Panc1 (cell line): ENCODE measurements at places on chromosomes 7 and 10. TPM values are rescaled to one million over a fixed set of nuclear protein-coding genes. Genes with fewer than 3 reads are reported as not detected.

DNA sequence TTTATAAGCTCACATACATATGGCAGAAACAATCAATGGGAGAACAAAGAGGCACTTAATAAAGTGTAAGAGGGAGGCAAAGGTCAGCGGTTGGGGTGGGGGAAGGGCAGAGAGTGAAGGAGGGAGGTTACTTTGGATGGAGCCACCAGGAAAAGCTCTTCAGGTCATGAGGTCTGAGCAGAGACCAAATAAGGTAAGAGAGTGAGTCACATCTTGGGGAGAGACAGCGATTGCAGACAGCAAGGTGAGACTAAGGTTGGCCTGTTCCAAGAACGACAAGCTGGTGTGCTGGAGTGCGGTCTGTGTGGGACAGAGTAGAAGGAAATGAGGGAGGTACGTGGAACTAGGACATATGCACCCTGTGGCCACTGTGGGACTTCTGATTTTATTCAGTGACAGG lies 74.3 kb upstream of the TOMM7 start:
- DNase-seq = no peak

DNA sequence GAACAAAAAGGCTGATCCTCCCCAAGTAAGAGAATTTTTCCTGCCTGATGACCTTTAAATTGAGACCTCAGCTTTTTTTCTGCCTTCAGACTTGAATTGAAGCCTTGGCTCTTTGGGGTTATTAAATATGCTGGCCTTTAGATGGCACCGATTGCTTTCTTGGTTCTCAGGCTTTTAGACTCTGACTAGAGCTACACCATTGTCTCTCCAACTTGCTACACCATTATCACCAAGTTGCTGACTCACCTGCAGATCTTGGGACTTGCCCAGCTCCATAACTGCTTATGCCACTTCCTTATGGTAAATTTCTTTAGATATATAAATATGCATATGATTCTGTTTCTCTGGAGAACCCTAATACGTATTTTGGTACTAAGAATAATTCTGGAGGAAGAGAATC lies 3.1 kb upstream of the ABCA13 start:
- DNase-seq = no peak

DNA sequence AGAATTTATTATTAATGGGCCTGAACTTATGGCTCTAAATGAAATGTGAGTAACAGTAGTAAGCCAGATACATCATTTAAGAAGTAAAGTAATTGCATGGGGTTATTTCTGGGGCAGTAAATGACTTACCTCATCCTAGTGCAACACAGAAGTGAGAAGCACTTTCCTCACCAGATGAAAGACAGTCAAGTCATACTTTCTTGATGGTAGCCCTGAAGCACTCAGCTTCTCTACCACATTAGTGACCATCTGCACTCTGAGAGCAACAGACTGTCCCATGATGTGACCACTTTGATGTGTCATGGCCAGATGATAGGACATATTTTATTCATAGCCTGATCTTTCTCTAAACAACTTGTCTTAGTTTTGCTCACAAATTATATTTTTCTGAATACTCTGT lies 369.5 kb upstream of the PHF14 start:
- no peak for DNase-seq

DNA sequence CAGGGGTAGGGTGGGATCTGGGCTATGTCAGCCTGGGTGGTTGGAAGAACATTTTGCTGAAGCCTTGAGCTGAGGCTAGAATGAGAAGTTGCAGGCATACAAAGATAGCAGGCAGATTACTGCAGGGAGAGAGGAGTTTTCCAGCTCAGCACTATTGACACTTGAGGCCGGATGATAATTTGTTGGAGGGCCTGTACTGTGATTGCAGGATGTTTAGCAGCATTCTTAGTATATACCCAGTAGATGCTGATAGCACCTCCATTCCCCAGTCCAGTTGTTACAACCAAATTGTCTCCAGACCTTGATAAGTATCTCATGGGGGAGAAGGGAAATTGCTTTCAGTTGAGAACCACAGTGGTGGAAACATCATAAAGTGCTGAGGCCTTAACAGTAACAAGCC lies 158.6 kb upstream of the CHRM2 start:
- no peak for DNase-seq

- DNase-seq = no peak
These were observed 137.2 kb upstream of the ADARB2 start for GRCh38 chr10:1874533-1874932.

GRCh38 chr7:101896941-101897340 lies 79.5 kb downstream of the CUX1 start:
- no peak for DNase-seq

GRCh38 chr7:7830122-7830878 lies 111.9 kb upstream of the RPA3 start:
- DNase-seq = no peak

GRCh38 chr7:120716307-120716706 lies 141.6 kb downstream of the TSPAN12 start:
- DNase-seq = no peak

DNA sequence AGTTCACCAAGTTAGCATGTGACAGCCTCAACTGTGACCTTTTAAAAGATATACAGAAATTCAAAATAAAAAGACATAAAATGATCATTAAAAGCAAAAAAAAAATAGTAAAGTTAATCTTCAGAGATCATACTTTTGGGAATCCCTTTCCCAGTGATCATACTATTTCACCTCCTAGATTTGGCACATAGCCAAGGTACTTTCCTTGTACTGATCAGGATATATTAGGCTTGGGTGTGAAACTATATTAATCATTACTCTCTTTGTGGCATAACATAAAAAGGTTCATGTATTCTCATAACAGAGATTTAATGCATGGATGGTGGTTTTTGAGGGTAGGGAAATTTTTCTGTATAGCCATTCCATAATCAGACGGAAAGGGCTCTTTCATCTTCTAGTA lies 109.6 kb upstream of the ZWINT start:
- DNase-seq = no peak

DNA sequence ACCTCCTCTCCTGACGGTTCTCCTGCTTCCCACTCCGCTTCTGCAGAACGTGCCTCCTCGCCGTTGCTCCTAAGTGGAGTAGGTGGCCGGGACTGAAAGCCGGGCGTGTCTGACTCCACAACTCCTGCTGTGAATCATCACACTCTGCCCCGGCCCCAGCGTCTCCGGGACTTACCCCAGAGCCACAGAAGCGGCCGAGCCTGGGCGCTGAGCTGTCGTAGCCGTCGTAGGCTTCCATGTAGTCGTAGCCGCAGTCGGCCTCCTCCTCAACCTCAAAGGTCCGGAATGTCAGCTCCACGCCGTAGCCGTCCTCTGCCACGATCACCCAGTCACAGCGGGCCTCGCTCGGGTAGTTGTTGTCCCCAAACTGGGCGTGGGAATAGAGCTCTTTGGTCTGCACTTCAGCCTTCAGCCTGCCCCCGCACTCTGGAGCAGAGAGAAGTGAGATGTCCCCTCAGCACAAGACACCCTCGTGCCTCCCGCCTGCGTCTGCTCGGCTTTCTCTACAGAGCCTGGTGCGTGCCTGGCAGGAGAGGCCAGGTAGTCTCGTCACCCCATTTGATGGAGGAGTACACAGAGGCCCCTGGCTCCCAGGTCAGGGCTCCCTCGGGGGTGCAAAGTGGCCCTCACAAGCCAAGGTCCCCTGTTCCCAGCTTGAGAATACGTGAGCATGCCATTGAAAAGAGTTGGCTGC lies 11.2 kb upstream of the OPALIN start:
- DNase-seq = no peak

- DNase-seq = no peak
These were observed 191.8 kb upstream of the AOAH start for GRCh38 chr7:36916116-36916515.

- DNase-seq = no peak
These were observed 700 bp downstream of the GSAP start for GRCh38 chr7:77415476-77415822.

DNA sequence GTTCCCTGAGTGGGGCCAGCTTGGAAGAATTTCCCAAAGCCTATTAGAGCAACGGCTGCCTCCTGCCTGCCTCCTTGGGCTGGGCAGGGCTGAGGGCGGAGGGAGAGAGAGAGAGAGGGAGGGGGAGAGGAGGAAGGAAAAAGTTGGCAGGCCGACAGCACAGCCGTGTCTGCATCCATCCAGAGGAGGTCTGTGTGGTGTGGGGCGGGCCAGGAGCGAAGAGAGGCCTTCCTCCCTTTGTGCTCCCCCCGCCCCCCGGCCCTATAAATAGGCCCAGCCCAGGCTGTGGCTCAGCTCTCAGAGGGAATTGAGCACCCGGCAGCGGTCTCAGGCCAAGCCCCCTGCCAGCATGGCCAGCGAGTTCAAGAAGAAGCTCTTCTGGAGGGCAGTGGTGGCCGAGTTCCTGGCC lies at the start of gene AQP1:
TSS of gene AQP1 (plus strand) at position 293 of the 409 bp plus-strand sequence. CDS start at position 350, 57 bp downstream.
- DNase-seq = no peak

DNA sequence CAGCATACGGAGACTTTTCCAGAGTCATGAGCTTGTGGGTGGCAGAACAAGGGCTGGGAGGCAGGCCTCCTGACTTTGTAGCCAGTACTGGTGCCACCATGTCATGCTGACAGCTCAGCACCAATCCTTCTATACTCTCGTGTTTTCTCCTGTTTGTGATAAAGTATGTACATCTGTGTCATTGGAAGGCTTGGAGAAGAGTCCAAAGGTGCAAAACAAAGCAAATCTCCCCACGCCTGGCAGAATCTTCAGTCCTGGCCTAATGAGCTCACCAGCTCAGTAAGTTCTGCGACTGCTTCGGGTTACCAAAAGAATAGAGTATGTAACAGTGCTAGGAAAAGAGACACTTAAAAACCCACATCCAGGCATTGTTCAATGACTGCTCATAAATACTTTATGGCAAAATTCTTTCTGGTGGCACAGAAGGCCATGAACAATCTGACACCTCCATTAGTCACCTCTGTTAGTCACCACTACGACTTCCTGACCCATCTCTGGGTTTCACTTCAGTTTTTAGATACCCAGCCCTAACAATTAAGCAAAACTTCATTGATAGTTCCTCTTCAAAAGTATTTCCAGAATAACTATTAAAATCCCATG lies 24.5 kb downstream of the STEAP1 start:
- DNase-seq = peak; percentile 84

- no peak for DNase-seq
These were observed 275.7 kb upstream of the LRGUK start for GRCh38 chr7:133851411-133851810.

GRCh38 chr10:46026106-46026505 lies 4.3 kb downstream of the NCOA4 start:
- no peak for DNase-seq

DNA sequence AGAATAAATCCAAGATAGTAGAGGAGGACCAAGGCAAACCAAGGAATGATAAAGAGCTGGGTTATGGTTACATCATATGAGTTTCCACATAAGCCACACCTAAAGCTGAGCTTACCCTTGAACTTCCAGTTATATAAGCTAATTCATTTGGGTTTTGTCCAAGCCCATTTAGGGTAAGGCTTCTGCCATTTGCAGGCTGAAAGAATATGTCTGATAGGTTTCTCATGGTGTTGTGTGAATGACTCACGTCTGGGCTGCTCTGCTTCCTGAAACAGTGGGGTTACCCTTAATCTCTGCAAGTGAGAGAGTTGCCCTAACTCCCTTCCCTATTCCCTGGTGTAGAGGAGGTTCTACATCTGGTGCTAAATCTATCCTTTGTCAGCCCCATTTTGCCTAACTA lies 60.8 kb downstream of the PTTG1IP2 start:
- no peak for DNase-seq

DNA sequence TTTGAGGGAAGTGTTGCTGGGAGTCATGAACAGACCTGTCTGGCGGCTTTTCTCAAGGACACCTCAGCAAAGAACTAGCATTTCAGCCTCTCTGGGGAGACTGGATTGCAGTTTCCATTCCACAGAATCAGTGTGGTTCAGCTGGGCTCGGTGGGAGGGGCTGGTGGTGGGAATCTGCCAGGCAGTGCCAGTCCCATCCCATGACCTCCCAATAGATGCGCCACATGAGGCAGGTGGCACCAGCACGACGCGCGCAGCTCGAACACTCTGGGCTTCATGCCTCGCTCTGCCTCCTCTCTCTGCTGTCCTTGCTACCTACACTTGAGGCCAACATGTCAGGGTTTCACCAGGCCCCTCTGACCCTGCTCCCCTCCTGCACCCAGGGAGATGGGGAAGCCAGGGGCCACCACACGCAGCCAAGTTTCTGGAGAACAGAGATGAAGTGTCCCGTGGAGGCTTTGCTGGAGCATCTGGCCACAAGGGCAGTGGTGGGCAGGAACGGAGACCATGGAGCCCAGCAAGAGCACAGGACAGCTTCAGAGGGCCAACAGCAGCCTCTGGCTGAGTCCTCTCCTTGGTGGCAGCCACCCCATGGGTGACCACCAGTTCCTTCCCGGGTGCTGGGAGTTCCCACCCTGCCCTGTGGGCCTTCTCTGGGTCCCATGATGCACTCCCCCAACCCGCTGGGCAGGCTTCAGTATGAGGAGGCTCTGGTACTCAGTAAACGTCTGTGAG lies 2.3 kb downstream of the NACAD start:
- no peak for DNase-seq

DNA sequence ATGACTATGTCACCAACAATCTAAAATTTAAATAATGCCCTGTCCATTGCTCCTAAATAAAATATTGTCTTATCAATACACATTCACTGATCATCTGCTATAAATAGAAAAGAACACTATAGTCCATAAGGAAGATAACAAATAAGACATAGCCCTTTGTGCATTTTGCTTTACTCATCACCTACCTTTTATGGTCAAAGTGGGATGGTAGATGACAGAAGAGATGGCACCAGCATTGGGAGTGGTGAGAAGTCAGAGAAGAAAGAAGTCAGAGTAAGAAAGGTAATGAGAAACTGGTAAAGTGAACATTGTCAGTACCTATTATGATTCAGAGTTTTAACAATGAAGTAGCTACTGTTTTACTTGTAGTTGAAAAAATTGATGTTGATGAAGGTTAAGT lies 31.1 kb downstream of the SEMA3E start:
- DNase-seq = no peak

- no peak for DNase-seq
These were observed 22.7 kb downstream of the MRC1 start for GRCh38 chr10:17831896-17832295.

- DNase-seq = no peak
These were observed 21.0 kb upstream of the TSPAN33 start for GRCh38 chr7:129123510-129123857.

DNA sequence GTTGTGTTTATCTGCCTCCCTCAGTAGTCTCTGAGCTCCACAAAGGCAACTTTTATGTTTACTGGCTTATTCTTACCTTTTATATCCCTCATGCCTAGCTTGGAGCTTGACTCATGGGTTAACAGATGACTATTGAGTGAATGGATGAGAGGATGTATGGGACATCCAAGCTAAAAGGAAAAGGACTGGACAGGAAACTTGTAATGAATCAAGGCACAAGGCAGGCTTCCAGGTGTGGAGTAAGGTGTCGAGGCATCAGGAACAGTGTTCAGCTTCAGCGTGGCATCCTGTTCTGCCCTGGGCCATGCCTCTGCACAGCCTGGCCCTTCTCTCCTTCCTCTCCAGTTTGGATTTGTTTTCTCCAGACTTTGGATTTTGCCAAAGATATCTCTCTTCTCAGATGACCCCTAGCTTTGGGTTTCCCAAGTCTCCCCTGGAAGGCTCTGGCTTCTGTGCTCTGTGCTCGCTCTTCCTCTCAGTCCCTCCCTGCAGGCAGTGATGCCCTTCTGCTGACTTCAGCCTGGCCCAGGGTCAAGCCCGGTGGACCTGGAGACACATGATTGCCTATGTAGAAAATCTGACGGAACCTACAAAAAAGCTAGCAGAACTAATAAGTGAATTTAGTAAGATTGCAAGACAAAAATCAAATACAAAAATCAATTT lies 367.3 kb downstream of the CXCL12 start:
- no peak for DNase-seq

Gene SEMA3D
- 11.5 TPM for total RNA-seq

Gene AKR1E2
- total RNA-seq = 4.7 TPM

Gene PMS2
- 40.2 TPM for total RNA-seq

Gene NUP205
- 90.4 TPM for total RNA-seq

Gene ATG9B
- 0.98 TPM for total RNA-seq

Gene NXPH1
- not detected for total RNA-seq
